ENCODE measurements at places on chromosomes 7 and 10.

DNA sequence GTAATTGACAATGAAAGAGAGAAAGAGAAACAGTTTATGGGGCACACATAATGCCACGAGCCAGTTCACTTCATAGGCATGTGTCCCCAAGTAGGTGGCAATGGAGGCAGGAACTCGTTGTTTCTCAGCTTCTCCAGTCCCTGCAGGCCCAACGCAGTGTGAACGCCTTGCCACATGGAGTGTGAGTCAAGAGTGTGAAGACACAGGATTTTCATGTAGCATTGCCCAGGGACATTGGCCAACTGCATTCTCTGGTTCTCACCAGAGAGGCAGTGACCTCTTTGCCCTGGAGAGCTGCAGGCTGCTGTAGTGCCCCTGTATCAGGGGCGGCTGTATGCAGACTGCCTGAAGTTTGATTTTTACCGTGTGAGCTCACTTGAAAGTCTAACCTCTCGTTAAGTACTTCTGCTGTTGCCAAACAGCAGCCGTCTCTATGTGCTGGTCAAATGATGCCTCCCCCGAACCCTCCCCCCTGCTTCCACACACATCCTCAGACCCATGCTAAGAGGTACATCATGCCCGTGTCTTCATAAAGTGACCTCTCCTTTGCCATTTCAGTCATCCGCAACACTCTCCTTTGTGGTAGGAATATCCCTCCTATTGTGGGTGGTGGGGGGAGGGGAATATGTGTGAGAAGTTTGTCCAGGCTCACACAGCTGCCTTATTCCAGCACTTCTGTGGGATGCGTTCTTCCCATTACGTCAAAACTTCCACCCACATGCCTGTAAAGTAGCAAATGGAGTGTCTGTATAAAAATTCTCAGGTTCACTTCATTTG is 12.7 kb downstream of the LRRC18 start:
- DNase-seq, result no peak

DNA sequence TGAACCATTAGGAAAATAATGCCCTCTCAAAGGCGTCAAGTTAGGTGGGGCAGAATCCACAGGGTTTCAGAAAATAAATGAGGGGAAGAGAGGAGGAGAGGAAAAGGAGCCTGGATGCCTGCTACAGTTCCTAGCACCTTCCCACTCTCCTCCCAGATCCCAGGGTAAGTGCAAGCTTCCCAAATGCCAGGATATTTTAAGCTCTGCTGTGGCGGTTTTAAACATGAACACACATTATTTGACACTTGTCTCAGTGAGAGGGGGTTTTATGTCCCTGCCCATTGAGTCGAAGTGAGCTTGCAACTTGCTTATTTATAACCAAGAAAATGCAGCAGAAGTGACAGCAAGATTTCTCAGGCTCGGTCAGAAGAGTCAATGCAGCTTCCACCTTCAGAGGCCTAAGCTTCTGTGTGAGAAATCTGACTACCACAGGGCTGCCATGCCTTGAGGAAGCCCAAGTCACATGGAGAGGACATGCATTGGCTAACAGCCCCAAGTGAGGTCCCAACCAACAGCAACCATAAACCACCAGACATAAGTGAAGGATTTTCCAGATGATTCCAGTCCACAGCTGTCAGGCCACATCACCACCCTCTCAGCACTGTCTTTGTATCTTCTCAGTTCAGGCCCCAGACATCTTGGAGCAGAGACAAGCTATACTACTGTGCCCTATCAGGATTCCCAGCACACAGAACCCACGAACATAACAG is 17.9 kb upstream of the BMPER start:
- no peak for DNase-seq

GRCh38 chr10:131853610-131853964 is 47.2 kb upstream of the PPP2R2D start:
- no peak for DNase-seq

DNA sequence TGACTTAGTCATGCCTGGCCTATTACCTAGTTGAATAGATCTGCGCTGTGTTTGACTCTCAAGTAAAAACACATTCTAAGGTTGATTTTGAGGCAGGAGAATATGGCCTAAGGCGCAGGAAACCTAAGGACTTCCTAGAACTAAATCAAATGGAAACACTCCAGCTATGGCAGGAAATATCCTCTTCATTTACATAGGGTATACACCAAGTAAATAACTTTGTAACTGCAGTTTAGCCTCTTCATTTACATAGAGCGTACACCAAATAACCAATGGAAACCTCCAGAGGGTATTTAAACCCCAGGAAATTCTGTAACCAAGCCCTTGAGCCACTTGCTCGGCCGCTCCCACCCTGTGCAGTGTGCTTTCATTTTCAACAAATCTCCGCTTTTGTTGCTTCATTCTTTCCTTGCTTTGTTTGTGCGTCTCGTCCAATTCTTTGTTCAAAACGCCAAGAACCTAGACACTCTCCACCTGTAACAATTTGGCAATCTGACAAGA is 35.6 kb upstream of the XRCC2 start:
- no peak for DNase-seq

- no peak for DNase-seq
Measured at GRCh38 chr10:131817866-131818509, 82.8 kb upstream of the PPP2R2D start.

DNA sequence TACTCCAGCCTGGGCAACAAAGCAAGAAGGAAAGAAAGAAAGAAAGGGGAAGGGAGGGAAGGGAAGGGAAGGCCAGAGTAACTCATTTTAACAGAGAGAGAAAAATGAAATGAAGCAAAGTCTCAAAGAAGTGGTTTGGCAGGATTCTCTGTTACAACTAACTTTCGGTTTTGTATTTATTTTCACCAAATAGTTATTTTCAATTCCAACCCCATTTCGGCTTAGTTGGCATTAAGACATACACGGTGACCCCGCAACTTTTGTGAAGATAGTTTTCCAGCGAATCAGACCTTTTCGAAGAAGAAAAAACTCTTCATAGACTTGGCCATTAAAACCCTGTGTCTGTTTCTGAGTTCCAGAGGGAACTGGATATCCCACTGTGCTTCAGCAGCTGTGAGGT is 45.2 kb upstream of the LYZL2 start:
- DNase-seq, result no peak

GRCh38 chr10:124450012-124450782 is at the start of gene NKX1-2:
Gene NKX1-2, minus strand, starts transcription at chr10:124450035. Its CDS starts 92 bp downstream, at chr10:124449943.
- DNase-seq, result no peak

- DNase-seq, result no peak
Measured at GRCh38 chr10:80064120-80064886, 14.2 kb upstream of the TMEM254 start.

- no peak for DNase-seq
Measured at GRCh38 chr10:132306343-132306685, 1.4 kb downstream of the STK32C start.

DNA sequence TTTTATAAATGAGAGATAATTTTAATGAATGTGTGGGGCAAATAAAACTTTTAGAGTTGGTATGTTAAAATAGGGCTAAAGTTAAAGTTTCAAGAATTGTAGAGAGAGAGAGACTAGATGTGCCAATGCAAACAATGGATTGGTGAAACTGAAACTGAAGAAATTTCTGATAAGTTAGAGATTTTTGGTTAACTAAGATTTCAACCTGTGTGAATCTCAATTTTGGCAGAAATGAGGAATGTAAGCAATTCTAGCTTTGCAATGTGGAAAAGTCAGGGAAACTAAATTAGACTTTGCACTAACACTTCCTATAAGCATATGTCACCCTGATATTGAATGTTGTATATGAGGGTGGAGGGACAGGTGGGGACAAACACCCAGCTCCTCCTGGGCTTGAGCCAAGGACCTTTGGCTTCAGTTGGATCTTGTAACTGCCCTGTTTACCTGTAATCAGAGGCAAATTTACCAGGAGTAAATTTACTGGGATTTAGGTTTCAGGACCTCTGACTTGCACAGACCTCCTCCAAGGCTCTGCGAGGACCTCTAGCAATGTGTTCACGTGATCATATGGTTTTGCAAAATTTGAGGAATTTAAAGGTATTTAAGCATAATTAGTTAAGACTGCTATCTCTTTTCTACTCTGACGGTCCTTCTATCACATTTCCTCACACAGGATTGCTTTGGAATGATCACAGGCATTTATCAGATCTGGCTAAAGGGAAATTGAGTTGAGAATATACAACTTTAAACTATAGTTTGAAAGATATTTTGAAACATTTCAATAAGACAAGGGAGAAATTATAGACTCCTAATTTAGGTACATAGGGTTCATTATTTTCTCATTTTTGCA is 33.1 kb upstream of the RPA3 start:
- no peak for DNase-seq

DNA sequence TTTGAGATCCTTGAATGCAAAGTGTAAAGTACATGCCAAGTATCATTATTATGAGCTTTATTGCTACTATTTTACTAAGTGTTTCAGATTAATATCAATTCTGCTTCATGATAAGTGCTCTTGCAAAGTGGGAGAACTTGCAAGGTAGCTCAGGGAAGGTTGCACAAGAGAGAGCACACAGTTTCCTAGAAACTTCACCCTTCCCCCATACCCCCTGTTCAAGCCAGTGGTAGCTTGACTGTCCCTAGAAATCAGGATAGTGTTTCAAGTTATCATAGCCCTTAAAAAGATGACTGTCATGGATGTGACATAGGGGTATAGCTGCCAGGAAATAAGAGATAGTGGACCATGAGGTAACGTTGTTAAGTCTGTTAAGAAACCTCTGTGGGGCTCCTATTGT is 251.5 kb downstream of the TRIL start:
- no peak for DNase-seq

DNA sequence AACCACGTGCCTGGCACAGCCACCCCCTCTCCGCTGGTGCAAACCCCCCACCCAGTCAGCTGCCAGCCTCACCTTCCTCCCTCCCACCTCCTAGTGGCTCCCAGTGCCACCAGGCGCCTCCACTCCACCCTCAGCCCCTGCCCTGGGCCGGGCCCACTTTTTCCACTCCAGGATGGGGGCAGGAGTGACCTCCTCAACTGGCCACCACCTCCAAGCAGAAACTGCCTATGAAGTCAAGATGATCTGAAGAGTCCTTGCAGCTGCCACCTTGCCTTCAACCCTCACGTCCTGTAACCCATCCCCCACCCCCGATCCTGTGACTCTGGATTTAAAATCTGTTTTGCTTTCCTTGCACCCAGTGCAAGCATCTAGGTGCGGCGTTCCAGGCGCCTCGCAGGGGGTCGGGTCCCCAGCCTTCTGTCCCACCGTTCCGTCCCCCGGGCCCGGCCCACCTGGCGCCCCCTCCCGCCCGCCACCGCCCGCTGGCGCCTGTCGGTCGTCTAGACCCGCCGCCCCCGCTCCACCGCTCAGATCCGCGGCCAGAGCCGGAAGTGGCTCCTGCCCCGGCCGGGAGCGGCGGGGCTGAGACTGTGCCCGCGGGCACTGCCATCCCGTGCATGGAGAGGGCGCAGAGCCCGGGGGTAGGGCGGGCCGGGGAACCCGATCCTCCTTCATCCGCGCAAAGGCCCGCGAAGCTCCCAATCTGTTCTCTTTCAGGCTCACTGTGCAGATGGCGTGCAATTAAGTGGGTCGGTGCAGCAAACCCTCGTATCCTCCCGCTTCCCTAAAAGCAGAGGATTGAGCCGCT is 51.2 kb upstream of the GTF2I start:
- DNase-seq, result peak; percentile 9

DNA sequence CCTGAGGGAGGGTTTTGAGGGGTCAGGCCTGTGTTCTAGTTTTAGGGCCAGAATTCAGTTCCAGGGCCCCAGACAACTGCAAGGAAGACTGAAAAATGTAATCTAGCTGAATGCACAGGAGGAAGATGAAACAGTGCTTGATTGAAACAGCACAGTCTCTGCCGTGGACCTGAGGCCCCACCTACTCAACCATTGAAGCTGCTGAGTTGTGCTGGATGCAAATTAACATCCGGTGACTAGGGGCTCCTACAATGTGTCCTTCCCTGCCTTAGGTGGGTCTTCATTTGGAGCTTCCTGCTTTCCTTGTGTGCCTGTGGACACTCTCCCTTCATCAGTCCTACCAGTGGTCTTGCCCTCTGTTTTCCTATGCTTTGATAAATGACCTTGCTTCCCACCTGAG is 5.7 kb downstream of the GLRX3 start:
- DNase-seq, result no peak

DNA sequence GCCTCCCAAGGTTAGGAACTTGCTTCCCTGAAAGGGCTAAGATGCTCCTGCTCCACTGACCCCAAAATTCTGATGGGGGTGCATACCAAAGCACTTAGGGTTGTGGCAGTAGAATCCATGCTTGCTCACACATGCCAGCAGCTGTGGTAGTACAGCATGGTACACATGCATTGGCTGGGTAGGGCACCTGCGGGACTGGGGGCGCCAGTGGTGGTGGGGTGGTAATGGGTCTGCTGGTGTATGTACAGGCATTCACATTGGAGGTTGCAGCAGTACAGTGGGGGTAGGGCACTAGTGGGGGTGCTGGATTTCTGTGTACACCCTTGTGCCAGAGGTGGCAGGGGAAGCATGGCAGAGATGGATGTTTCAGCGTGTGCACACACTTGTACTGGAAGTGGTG is 72.3 kb upstream of the TAS2R16 start:
- DNase-seq, result no peak

DNA sequence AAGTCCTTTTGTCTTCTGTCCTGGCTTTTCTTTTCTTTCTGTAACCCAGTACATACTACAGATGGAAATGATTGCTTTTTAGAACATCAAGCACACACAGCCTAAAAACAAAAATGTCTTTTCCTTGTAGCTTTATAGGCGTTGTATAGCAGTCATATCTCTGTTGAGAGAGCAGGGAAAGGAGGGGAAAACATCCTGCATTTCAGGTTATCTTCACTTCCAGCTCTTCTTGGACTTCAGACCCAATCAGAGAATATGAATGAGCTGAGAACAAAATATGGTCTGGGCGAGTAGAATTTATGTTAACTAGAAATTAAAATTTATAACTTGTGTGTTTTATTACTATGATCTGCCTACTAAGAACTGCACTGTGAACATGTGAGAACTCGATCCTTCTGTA is 14.7 kb downstream of the TMEM60 start:
- no peak for DNase-seq

DNA sequence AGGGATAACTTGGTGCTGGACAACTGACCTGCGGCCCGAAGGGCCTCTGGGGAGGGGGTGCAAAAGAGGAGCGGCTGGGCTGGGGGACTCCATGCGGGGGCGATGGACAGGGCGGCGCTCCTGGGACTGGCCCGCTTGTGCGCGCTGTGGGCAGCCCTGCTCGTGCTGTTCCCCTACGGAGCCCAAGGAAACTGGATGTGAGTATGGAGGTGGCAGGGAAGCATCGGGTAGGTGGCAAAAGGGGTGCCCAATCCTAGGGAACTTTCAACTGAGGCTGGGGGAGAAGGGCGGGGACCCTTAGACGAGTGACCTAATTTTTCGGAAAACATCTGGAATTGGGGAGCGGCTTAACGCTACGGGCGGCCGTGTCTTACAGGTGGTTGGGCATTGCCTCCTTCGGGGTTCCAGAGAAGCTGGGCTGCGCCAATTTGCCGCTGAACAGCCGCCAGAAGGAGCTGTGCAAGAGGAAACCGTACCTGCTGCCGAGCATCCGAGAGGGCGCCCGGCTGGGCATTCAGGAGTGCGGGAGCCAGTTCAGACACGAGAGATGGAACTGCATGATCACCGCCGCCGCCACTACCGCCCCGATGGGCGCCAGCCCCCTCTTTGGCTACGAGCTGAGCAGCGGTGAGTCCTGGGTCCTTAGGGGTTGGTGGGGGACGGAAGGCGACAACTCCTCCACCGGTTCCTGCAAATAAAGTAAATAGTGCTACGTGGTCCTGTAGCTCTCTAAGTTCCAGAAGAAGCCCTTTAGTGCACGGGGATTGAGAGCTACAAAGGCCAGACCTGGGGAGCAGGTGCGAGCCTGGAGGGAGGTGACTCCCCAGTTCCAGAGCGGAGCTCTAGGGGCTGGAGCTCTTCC is 622 bp downstream of the WNT16 start:
- no peak for DNase-seq
